ENCODE measurements at places on chromosomes 6 and 20.

GRCh38 chr20:50691573-50692551, 520 bp upstream of the RIPOR3 start:
- DNase-seq, result no peak

- DNase-seq, result no peak
Observed at GRCh38 chr6:100617633-100618350, 153.1 kb upstream of the SIM1 start.

DNA sequence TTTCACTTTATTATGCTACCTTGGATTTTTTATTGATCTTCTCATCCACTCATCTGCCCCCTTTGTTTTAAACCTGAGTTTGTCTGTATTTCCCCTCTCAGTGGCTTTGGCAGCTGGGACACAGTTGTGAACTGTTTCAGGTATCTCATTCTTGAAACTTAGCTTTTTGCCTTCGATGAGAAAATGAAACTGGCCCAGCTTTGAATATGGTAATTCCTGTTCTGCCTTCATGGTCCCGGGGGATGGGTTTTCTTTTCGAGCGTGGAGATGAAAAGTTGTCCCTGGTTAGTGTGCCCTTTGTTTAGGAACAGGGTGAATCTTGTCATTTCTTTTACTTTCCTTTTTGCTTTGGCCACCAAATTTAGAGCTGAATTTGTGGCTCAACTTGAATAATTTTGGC, 25.6 kb downstream of the DHX35 start:
- DNase-seq, result no peak

- DNase-seq, result no peak
Observed at GRCh38 chr20:17836303-17836861, 132.2 kb downstream of the SNX5 start.

GRCh38 chr6:135546206-135546605, 48.7 kb upstream of the AHI1 start:
- no peak for DNase-seq

DNA sequence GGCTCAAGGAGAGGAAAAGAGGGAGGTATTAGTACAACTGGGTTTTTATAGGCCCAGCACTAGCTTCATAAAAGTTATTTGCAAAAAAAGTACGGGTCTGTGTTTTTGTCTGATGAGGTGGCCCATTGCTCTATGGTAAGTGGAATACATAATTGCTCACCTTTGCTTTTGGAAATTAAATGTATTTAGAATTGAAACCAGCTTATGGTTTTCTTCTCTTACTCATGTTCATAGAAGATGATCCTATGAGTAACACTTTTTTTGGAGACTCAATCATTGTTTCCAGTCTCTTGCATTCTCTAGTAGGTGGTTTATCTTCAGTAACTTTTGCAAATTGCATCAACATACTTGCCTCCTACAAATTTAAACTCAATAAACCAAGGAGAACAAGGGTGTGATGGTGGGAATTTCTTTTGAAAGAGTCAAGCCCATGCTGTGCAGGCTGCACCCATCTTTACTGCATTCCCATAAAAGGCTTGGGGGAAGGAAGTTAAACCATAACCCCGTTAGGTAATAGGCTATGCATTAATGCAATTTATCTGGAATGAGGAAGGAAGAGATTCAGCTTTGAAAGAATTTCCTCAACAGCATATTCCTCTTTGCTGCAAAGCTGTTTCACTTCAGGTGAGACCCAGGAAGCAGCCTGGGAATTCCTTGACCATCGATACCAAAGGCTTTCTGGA, 48.5 kb upstream of the EDN1 start:
- DNase-seq, result no peak

GRCh38 chr20:37856932-37857660, 45.8 kb upstream of the VSTM2L start:
- DNase-seq, result no peak

DNA sequence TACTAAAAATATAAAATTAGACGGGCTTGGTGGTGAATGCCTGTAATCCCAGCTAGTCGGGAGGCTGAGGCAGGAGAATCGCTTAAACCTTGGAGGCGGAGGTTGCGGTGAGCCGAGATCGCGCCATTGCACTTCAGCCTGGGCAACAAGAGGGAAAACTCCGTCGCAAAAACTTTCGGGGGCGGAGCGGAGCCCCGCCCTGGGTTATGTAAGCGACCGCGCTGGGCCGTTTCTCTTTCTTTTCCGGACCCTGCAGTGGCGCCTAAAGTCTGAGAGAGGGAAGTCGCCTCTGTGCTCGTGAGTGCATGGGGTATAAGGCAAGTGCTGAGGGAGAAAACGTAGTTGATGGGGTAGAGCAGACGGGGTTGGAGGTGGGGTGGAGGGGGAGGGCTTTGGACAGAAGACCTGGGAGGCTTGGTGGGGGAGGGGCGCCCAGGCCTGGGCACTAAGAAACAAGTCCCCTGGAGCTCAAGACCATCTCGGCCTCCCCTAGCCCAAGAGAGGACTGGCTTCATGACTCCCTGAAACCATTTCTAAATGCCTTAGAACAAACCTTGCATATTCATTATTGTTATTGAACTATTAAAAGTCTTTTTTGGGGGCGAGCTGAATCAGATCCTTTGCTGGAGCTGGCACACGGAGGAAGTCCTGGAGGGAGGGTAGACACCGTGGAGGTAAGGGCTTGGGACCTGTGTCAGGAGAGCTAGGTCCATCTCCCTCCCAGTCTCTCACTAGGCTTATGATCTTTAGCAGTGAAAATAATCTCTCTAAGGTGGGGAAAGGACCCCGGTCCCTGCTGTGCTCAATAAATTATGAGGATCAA, 2.7 kb upstream of the MICA start:
- DNase-seq, result peak; percentile 86

DNA sequence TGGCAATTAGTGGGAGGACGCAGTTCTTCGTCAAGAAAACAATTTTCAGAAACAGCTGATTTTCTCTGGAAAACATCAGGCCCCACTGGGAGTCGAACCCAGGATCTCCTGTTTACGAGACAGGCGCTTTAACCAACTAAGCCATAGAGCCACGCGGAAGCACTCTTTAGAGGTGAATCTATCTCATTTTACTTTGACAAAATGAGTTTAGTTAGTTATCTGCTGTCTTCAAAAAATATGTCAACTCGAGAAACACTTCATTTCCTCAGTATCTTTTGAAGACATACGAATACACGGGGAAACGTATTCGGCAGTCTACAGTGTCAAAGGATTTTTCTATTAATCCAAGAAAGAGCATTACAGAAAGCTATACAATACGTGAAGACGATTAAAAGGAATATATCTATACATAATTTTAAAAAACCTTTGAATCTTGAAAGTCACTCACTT, 26.7 kb downstream of the GPX6 start:
- DNase-seq, result peak; percentile 67

- peak; percentile 81 for DNase-seq
Observed at GRCh38 chr6:20402342-20403069, 827 bp downstream of the E2F3 start.

GRCh38 chr6:25450469-25451198, 171.5 kb downstream of the CARMIL1 start:
- no peak for DNase-seq

GRCh38 chr20:58461899-58462298, 53.3 kb downstream of the APCDD1L start:
- no peak for DNase-seq

DNA sequence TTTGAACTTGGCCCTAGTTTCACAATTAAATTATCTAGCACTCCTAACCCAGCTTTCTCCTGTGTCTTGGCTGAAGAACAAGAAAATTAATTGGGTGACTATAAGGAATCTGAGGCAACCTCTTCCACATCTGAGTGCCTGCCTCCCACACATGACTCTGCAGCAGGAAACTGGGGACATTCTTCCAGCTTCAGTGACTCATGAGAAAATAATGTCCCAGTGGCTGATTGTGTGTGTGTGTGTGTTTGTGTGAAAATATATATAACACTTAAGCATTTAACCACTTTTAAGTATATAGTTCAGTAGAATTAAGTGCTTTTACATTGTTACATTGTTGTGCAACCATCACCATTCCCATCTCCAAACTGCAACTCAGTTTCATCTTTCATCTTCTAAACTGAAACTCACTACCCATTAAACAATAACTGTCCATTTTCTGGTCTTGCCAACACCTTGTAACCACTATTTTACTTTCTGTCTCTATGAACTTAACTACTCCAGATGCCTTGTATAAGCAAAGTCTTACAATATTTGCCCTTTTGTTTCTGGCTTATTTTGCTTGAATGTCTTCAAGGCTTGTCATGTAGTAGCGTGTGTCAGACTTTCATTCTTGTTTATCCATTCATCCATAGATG, 8.7 kb downstream of the TRIM38 start:
- DNase-seq, result no peak

GRCh38 chr6:37587866-37588734, 88.4 kb upstream of the CCDC167 start:
- DNase-seq, result no peak

GRCh38 chr20:24877652-24878051, 71.4 kb upstream of the CST7 start:
- DNase-seq, result no peak

GRCh38 chr6:6246544-6246943, 73.9 kb downstream of the F13A1 start:
- no peak for DNase-seq

GRCh38 chr6:11972270-11972669, 39.8 kb upstream of the HIVEP1 start:
- no peak for DNase-seq

GRCh38 chr20:15866916-15867730, 706.1 kb downstream of the KIF16B start:
- no peak for DNase-seq

DNA sequence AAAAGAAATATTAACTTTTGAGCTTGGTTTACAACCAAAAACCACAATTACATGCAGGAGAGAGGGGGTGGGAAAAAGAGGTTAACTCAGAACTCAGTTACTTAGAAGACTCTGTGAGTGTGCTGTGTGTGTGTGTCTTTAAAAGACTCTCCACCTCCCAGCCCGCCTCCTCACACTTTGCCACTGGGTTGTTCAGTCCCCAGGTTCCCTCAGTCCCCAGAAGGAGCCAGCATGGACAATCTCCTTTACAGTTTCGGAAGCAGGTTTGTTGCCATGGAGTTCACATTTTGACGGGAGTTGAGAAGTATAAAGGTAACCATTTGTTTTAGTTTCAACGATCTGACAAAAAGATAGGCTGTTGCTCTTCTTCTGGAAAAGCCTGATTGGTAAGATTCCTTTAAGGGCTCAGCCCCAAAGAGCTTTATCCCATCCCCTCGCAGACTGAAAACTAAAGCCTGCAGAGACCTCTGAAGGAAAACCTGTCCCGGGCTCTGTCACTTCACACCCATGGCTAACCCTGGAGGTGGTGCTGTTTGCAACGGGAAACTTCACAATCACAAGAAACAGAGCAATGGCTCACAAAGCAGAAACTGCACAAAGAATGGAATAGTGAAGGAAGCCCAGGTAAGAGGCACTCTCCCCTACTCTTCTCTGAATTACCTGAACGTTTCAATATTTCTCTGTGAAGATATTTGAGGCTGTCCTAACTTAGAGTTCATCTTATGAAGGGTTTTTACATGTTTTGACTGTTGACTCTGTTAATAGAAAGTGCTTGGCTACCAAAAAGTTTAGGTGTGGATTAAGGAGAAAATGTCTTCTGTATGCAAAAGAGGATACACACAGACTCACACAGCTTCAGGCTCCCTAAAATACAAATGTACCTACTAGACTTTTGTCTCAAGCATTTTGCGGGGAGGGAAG, at the start of gene SPTLC3:
TSS of gene SPTLC3 (plus strand) at position 212 of the 921 bp plus-strand sequence. CDS start at position 508, 296 bp downstream.
- DNase-seq, result no peak

- peak; percentile 85 for DNase-seq
Observed at GRCh38 chr6:32852844-32853540, 512 bp downstream of the TAP1 start.

GRCh38 chr6:3423439-3424184, 33.2 kb downstream of the SLC22A23 start:
- no peak for DNase-seq

DNA sequence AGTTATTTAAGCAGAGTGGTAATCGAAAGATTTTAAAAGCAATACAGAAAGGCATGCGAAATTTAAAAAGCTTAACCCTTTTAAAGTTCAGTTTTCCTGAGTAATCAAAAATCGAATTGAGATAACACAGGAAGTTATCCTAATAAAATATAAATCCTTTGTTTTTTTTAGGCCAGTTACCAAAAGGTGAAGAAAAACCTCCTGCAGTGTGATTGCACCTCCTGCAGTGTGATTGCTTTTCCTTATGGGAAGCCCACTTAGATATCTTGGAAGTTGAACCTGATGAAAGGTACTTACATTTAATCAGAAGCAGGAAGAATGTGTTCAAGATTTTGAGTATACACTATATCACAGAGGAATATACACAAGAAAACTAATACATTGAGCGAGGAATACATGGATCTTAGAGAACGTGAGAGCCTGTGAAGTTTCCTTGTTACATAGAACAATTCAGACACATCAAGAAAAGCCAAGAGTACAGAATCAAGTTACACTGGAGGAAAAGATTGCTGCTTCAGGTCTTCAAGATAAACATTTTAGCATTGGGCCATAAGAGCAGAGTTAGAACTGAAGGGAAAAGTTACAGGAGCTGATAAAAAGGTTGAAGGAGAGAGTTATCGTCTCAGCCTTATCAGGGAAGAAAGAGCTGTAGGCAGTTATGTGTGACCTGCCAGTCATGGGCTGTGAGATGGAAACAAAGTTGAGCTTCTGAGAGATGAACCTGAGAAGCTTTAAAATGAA, 7.7 kb upstream of the TMEM181 start:
- DNase-seq, result no peak

DNA sequence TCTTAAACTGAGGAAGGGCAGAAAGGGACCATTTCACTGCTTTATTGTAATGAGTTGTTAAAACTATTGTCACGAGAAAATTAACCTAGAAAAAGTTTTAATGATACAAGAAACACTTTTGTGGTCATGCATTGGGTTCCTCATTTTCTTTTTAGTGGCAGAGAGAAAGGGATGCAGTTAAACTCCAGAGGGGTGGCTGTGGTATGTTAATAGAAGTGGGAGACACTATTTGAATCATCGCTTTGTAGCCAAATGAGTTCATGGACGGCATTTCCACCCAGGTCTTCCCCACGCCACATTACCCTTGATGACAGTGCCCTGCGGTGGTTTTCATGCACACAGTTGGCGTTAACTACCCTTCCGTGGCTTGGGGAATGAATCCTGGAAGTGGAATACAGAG, 235.6 kb downstream of the PLCB1 start:
- DNase-seq, result no peak

DNA sequence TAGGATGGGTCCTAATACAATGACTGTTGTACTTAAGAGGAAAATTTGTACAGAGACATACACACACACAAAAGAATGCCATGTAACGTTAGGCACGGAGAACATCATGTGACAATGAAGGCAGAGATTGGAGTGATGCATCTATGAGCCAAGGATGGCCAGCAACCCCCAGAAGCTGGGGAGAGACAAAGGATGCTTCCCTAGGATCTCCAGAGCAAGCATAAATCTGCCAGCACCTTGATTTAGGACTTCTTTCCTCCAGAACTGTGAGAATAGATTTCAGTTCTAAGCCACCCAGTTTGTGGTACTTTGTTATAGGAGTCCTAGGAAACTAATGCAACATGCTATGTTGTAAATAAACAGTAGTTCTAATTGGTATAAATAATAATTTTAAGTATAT, 25.0 kb downstream of the EYA4 start:
- no peak for DNase-seq

DNA sequence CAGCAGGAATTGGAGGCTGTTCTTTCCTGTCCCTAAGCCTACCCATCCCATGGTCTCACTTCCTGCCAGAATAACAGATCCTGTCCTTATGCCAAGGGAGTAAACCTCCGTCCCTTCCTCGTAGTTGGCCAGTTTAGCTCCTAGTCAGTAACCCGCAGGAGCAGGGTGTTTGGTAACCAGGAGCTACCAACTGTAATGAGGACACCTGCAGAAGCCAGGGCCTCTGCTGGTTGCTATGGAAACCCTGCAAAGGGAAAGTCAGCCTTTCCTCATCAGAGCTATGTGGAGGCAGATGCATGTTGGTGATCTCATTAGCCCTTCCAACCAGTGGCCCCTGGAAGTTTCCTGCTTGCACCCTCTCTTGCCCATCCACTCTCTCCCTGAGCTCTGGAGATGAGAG, 368.2 kb upstream of the SULF2 start:
- no peak for DNase-seq
